ENCODE measurements at places on chromosomes 2 and 18.
A peak's percentile ranks its signal among the peaks of the same experiment; 100 is the strongest.

DNA sequence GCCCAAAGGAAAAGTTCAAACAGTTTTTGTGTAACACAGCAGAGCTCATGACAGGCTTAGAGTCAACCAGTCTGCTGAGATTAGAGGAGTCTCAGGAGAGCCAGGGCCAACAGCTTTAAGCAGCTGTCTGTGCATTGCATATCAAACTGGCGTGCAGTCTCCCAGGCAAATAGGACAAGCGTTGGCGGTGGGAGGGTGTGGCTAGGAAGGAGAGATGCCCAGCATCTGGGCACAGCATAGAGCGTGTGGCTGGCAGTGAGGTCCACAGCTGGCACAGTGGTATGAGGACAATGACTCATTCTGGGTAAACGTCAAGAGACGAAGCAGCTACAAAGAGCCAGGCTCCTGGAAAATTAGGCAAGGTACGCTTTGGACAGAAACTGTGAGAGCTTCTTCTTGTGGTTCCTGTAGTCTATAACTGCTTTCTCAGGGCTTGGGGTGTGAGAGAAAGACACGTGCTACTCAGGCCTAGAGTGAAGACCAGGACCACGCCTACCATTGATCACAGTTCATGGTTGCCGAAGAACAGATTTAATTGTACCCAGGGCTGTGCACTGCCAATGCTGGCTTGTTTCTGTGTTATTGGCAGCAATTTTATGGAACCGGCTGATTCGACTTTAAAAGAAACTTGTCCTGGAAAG lies 14.8 kb downstream of the ZAP70 start:
- no peak for DNase-seq

DNA sequence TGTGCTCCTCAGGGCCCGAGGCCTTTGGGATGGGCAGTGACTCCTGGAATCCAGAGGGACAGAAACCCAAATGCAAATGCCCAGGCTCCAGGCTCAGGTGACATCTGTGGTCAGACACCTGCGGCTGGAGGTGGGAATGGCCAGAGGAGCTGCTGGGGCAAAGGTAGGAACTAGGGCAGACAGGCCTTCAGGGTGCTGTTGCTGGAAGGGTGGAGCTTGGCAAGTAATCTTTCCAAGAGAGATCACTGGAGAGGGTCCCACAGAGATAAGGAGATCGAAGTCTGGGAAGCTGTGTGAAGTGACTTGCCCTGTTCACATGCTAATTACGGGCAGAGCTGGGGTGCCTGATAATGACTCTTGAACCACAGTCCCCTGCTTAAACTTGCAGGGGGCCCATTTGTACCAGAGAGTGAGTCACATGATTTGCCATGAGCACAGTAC lies 82.4 kb downstream of the ACAA2 start:
- no peak for DNase-seq

GRCh38 chr2:195604706-195605105 lies 52.3 kb upstream of the SLC39A10 start:
- no peak for DNase-seq

- DNase-seq: no peak
Measured at GRCh38 chr2:84964406-84965191, 6.4 kb upstream of the KCMF1 start.

- peak; percentile 97 for DNase-seq
Measured at GRCh38 chr18:67516539-67517443, at the start of gene DSEL. DSEL (minus strand) TSS chr18:67516720; CDS start chr18:67514608, 2,112 bp downstream.

GRCh38 chr2:224870341-224870740 lies 154.2 kb upstream of the CCDC195 start:
- peak; percentile 24 for DNase-seq

DNA sequence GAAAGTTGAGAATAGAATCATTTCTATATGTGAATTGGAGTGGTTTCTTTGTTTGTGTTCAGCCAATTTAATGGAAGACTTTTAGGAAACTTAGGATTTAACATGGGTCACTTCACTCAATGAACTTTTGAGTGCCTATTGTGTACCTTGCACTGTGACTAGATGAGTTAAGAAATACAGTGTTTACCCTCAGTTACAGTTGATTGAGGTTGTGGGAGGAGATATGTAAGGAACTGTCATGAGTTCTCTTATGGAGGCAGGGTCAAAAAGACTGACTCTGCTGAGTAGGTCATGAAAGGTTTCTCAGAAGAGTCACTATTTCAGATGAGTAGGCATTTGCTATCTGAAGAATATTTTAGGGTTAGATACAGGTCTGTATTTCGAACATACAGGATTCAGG lies 98.6 kb downstream of the RAB3GAP1 start:
- DNase-seq: no peak

DNA sequence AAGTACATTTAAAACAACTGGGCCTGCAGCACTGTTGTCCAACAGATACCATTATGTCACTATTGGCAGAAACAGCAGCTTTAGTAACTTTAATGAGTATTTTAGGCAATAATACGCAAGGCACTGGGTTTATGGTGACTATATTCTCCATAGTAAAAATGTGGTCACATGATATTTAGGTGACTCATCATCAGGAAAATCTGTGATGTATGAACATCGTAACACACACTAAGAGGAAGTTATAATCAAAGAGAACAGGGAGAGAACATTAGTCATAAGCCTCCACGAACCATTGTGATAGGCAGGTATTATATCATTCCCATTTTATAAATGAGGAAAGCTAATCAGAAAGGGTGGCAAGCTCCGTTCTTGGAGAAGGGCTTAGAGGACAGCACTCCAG lies 36.9 kb downstream of the RAPH1 start:
- peak; percentile 80 for DNase-seq

GRCh38 chr2:74812787-74813590 lies 20.9 kb upstream of the HK2 start:
- DNase-seq: no peak

DNA sequence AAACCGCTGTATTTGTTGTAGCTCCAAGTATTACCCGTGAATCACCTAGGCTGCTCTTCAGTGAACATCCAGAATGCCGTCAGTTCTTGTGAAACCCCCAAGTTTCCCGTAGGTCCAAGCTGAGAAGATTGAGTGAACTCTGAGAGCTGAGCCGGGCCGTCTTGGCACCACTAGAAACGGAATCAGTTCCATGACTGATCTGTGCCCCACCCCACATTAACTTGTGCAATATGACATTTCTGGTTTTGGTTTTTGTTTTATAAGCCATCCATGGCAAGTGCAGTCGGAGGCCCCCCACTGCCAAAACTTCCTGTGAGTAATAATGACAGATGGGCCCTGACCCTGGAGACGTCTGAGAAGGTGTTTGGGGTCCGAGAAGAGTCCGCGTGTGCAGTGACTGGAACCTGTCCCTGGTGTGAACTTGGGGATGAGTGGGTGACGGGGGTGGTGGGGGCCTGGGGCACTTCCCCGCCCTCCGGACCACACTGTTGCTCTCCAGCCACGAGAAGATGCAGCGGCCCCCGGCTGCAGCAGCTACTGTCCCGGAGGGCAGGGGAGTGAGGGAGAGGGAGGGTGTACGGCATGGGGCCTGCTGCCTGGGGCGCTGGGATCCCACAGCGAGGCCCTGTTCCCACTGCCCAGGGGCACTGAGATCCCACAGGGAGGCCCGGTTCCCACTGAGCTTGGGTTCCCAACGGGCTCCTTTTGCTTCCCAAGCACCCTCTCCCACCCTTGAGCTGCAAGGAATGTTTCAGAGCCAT lies 26.5 kb downstream of the NFATC1 start:
- peak; percentile 86 for DNase-seq

DNA sequence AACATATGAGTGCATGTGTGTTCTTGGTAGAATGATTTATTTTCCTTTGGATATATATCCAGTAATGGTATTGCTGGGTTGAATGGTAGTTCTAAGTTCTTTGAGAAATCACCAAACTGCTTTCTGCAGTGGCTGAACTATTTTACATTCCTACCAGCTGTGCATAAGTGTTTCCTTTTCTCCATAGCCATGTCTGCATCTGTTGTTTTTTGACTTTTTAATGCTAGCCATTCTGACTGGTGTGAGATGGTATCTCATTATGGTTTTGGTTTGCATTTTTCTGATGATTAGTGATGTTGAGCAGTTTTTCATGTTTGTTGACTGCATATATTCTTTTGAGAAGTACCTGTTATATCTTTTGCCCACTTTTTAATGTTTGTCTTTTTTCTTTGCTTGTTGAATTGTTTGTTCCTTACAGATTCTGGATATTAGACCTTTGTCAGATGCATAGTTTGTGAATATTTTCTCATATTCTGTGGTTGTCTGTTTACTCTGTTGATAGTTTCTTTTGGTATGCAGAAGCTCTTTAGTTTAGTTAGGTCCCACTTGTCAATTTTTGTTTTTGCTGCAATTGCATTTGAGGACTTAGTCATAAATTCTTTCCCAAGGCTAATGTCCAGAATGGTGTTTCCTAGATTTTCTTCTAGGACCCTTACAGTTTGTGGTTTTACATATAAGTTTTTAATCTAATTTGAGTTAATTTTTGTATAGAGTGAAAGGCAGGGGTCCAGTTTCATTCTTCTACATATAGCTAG lies 17.6 kb upstream of the KCNE4 start:
- DNase-seq: no peak
